ENCODE measurements at places on chromosomes 11 and 22.

DNA sequence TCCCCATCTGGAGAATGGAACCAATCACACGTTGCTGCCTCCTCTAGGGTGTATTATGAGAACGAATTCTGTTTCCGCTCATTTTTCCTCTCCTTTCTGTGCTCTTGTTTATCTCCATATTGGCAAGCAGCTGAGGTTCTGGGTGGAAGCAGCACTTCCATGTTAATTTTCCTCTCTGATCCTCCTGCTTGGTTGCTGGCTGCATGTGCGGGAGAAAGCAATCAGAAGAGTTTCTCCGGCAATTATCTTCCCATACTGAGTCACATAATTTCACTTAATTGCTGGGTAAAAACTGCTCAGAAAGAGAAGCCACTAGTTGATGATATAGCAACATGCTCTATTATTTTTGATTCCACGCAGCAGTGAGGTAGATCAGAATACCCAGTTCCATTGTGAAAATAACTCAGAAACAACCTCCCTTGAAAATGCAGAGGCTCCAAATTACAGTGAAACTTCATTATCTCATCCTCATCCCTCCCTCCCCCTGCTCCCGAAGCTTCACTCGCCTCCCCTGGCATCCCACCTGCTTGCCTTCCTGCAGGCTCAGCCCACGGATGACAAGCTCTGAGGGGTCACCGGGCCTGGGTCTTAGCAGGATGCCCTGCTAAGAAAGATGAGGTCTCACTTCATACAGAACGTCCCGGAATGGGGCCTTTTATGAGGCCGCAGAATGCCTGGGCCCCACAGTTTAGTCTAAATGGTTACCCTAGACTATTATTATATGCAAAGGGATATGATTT lies 20.4 kb downstream of the FXYD6 start:
- no peak for DNase-seq

DNA sequence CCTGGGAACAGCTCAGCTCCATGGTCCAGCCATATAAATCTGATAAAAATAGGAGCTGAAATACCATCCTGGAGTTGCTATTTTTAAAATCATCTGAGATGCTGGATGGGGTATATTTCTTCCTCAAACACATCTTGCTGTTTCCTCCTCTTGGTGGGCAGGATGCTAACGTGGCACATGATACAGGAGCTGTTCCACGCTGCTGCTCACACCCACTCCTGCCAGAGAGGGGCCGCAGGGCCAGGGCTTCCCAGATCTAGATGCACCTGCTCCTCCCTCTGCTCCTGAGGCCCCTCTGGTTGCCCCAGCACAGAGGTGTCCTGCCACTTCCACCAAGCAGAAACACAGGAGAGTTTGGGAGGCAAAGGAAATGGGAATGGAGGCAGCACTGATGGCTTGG lies 3.3 kb upstream of the ST3GAL4 start:
- no peak for DNase-seq

GRCh38 chr11:65425971-65426838 lies 3.6 kb downstream of the NEAT1 start:
- peak; percentile 68 for DNase-seq

DNA sequence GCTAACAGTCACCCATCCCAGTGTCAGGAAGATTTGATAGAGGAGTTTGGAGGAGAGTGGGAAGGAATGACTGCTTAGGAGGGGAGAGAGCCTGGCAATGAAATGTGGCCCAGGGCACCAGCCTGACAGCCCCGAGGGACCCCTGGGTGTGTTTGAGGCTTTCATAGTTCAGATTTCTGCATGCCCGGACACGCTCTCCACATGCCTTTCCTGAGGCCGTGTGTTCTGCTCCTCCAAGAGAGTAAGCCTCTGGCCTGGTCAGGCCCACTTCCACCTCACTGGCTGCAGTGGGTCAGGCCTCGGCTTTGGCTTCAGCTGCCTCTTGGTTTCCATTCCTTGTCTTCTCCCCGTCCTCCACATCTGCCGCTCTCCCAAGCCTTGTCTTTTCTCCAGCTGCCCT lies 78.4 kb downstream of the C22orf31 start:
- DNase-seq: no peak

DNA sequence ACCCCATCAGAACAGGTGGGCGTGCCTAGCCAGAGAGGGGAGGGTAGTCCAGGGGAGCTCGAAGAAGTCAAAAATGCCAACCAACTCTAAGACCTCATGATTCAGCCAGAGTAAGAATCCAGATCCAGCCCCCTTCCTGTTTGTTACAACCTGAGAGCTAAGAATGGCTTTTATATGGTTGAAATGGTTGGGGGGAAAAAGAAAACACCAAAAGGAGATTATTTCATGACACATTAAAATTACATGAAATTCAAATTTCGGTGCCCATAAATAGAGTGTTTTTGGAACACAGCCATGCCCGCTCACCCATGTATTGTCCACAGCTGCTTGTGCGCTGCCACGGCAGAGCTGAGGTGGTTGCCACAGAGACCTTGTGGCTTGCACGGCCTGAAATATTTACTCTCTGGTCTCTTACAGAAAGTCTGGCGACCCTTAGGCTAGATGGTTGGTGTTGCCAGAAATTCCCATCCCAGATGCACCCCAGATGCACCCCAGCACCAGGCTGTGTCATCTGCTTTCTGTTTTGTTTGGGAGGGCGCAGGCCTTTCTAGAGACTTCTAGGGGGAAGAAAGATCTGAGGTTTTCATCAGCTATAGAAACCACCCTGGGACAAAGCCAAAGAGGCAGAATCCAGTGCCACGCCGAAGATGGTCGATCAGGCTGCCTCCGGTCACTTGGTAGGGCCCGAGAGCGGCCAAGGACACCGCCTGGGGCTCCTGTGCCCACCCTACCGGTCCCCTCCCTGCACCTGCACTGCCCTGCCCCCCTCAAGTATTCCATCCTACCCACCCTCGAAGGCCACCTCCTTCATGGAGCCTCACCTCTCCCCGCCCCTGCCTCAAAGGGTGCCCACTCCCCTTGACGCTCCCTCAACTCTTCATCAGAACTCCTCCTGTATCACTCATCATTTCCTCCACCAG lies 80.2 kb downstream of the DSCAML1 start:
- DNase-seq: peak; percentile 47

DNA sequence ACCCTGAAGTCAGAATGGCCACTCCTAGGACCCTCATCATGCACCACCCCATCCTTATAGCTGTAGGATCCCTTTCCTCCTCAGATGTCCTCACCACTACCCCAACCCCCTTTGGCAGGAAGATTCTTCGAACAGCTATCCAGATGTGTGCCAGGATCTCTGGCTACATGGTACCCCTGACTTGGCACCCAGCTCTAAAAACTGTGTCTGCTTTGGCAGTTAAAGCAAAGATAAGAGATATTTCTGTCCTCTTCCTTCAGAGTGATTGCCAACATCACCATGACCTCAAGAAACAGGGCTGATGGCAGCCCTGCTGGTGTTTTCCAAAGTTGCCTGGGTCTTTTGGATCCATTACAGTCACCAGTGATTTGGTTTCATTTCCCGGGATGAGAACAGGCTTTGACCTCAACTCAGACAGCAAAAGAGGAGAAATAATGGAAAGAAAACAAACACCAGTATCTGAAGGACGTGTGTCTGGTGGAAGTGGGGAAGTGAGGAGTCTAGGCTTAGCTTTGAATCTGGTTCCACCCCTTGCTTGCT lies 4.3 kb upstream of the NRIP3 start:
- DNase-seq: no peak

DNA sequence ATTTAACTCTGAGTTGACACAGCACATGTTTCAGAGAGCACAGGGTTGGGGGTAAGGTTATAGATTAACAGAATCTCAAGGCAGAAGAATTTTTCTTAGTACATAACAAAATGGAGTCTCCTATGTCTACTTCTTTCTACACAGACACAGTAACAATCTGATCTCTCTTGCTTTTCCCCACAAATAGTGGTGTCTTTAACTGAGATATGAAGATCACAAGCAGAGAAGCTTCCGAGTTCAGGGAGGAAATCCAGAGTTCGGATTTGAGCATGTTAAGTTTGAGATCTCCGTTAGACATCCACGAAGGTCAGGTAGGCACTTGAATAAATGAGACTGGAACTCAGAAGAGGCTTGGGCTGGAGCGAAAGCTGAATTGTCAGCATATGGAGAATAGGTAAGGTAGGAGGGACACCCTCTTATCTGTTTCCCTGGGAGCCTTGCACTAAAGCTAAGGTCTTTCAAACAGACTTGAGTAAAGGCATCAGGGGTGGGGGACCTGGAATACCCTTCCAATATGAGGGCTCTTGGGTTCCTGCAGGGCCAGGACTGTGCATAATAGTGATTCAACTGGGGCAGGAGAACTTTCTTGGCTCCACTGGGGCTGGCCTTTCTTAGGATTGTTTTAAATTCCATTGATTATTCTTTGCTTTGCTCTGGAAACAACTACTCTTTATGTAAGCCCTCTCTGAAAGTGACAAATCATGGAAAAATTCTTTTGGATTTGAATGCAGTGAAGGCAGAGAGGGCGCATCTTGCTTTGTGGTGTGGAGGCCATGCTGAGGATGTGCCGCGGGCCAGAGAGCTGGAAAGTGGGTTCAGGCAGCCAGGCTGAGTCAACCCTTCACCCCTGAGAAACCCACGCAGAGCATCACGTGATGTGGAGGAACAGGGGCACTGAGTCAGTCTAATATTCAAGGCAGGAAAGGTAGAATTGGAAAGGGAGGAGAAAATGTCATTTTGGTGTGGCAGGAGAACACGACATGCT lies 62.7 kb upstream of the AMPD3 start:
- DNase-seq: no peak

- DNase-seq: no peak
Measured at GRCh38 chr11:82811369-82811768, 77.7 kb upstream of the FAM181B start.

GRCh38 chr22:28907311-28908008 lies 24.1 kb downstream of the ZNRF3 start:
- DNase-seq: no peak
